ENCODE measurements at places on chromosomes 1 and 21.

- no peak for DNase-seq
Observed at GRCh38 chr1:38332649-38333310, 286.2 kb upstream of the POU3F1 start.

GRCh38 chr1:35441926-35442579 lies 115.2 kb downstream of the KIAA0319L start:
- DNase-seq = no peak

DNA sequence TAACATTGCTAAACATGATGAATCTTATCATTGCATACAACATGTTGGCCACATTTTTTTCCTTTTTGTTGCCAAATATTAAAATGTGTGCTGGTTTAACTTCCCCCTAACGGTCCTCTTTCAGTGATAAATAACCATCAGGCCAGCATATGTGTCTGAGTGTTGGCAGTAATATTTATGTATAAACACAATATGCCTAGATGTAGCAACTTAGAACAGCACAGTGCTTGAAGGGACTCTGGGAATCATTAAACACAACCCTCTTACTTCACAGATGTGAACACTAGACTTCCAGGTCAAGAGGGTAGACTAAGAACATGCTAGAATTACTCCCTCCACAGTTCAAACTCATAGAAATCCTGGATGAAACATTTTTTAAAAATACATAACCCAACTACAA lies 581.8 kb downstream of the PLPP3 start:
- no peak for DNase-seq

DNA sequence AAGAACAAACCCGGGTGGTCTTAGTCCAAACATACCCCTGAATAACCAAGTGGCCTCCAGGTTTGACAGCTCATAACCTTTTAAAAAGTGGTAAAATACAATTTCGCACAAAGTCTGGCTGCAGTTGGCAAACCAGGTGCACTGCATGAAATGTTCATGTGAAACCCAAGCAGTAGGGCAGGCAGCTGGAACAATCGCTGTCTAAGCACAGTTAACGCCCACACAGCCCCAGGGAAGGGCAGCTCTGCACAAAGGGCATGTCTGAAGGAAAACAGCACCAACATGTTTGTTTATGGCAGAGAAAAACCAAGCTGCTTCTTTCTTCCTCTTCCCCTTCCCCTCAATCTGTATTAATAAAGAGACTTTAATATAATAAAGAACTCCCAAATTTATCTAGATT lies 49.5 kb downstream of the KIAA1614 start:
- no peak for DNase-seq

GRCh38 chr21:41557884-41558283 lies 49.9 kb upstream of the TMPRSS2 start:
- DNase-seq = no peak

GRCh38 chr21:38355992-38356781 lies 99.4 kb downstream of the KCNJ15 start:
- DNase-seq = peak; percentile 65

DNA sequence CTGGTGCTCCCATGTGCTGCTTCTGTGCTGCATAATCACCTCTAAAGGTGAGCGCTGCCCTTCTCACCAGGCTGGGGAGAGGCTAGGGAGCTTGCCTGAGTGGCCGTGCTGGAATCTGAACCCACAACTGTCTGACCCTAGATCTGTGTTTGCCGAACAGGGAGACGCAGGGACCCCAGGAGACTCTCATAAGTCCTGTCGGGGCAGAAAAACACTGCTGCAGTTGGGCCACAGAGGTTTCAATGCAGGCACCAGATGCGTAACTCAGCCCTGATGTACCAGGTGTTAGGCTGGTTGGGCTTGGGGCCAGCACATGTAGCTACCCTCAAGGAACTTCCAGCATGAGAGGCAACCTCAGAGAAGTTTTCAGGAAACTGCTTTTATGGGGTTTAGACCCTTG lies 49.5 kb upstream of the DMRTB1 start:
- no peak for DNase-seq

DNA sequence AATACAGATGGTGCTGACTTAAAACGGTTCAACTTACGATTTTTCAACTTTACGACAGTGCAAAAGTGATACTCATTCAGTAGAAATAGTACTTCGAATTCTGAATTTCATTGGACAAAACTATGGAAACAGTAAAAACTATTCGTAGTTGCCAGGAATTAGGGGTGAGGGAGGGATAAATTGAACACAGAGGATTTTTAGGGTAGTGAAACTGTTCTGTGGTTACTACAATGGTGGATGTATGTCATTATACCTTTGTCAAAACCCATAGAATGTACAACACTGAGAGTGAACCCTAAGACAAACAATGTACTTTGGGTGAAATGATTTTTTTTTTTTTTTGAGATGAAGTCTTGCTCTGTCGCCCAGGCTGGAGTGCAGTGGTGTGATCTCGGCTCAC lies 7.5 kb downstream of the DDR2 start:
- no peak for DNase-seq

GRCh38 chr1:160653620-160654016 lies 6.8 kb upstream of the SLAMF1 start:
- DNase-seq = no peak

DNA sequence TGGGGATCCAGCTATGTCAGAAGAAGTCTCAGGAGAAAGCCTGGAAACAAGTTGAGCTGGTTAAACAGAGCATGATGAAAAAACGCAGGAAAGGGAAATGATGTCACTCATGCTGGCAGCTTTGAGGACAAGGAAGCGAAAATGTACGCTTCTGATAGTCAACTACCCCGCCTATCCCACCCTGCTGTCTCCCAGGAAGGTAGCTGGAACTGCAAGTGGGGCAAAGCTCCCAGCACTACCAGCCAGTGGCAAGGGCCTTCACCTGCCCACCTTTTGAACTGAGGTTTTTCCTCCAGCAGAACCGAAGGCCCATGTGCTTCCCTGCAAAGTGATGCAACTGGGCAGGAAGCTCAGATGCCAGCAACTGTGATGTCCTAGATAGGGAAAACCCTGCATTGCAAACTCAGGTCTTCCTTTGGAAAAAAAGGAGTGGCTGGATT lies 6.3 kb upstream of the IL20 start:
- no peak for DNase-seq

DNA sequence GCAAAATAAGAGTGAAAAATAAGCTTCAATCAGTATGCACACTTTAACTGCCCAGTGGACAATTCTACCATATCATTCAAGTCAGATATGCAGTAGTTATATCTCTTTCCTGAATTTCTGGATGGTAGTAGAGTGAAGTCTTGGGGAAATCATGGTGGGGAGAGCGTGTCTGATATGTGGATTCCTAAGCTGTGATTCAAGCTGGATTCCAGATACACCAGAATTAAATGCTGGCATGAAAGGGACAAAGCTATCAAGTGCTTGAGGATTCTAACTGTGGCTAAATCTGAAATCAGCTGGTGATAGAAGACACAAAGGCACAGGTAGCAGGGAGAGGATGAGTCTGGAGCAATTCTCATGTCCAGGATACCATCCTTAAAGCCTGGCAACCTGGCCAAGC lies 323.5 kb downstream of the DUSP10 start:
- DNase-seq = no peak

GRCh38 chr1:194194724-194195123 lies 1008.3 kb upstream of the B3GALT2 start:
- no peak for DNase-seq

- no peak for DNase-seq
Observed at GRCh38 chr1:79638382-79638781, 631.9 kb upstream of the ADGRL4 start.

DNA sequence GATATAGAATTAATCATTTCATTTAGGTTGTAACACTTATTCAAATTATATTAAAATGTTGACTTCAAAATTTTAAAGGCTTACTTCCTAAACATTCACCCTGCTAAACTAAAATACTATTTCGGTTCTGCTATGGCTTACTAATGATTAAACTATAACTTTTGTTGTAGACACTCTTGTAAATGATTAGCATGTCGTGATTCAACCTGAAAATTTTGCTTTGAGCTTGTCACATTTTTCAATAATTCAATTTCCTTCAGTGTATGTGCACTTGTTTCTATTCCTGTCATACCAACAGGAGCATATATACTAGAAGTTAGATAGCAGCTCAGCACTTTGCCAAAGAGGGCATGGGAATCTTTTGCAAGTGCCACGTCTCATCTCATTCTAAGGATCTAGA lies 1018.8 kb downstream of the AMY1C start:
- DNase-seq = no peak

GRCh38 chr1:240618946-240619345 lies 7.0 kb upstream of the GREM2 start:
- DNase-seq = no peak

- no peak for DNase-seq
Observed at GRCh38 chr1:202631076-202631923, 79.0 kb downstream of the SYT2 start.

GRCh38 chr1:184686540-184686939 lies 68.1 kb downstream of the EDEM3 start:
- DNase-seq = no peak

DNA sequence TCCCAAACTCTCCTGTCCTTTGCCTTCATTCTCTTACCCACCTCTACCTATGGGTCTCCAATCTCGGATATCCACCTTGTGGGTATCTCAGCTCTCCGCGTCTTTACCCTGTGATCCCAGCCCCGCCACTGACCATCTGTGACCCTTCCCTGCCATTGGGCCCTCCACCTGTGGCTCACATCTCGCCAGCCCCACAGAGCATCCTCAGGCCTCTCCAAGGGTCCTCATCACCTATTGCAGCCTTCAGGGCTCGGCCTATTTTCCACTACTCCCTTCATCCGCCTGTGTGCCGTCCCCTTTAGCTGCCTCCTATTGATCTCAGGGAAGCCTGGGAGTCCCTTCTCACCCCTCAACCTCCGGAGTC lies 11.1 kb downstream of the BCAN start:
- no peak for DNase-seq

- DNase-seq = no peak
Observed at GRCh38 chr1:116855191-116855619, 54.5 kb upstream of the PTGFRN start.

DNA sequence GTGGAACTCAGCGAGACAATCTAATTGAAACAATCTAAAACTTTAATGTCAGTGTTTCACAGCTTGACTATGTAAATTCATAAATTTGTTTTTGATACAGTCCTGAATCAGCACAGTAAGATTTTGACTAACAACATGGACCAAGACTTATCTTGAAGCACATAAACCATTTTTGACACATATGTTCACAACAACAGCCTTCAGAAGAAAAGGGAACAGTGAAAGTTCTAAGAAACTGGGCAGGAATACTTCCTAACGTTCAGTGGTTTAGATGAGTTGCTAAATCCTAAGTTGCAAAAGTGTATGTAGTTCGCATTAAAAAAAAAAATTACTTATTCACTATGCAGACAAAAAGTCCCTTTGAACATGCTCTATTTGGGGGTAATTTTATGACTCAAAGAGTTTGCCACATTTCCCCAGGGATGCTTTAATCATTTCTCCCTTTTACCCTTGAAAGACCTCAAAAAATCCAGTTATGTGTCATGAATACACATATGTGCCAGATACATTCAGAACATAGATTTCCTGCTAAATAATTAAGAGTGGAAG lies 120.2 kb downstream of the MRPL39 start:
- DNase-seq = no peak

GRCh38 chr1:180632326-180633056 lies 669 bp downstream of the XPR1 start:
- DNase-seq = no peak

GRCh38 chr1:218711884-218712674 lies 366.9 kb downstream of the TGFB2 start:
- no peak for DNase-seq

GRCh38 chr1:231983588-231984193 lies 357.1 kb downstream of the DISC1 start:
- no peak for DNase-seq

GRCh38 chr1:85375493-85375892 lies 89.5 kb downstream of the DDAH1 start:
- no peak for DNase-seq

DNA sequence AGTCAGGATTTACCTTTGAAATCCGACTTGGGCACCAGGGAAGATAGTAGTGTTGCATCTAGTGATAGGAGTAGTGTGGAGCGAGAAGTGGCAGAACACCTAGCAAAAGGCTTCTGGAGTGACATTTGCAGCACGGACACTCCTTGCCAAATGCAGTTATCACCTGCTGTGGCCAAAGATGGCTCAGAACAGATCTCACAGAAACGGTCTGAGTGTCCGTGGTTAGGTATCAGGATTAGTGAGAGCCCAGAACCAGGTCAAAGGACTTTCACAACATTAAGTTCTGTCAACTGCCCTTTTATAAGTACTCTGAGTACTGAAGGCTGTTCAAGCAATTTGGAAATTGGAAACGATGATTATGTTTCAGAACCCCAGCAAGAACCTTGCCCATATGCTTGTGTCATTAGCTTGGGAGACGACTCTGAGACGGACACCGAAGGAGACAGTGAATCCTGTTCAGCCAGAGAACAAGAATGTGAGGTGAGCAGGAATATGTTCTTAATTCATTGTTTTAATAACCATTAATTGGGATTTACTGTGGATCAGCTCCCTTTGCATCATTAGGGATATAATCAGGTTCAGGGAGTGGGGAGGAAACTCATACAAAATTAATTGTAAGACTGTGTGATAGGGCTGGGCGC lies 28.3 kb downstream of the BACH1 start:
- DNase-seq = no peak

DNA sequence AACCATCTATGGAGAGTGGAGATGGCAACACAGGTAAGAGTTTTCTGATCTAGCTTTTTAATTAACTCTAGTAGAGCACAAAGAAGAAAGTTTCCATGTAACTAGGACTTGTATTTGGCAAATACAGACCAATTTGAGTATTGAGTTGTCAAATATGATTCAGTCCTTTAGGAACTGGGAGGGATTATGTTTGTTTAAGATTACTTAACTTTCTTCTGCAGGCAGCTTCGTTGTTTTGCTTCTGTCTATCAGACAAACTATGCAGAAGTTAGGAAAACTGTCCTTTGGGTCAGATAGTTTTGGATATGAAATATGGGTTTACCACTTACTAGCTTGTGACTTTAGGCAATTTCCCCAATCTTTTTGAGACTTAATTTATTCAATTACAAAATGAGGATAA lies 111.8 kb downstream of the POU2F1 start:
- DNase-seq = no peak

DNA sequence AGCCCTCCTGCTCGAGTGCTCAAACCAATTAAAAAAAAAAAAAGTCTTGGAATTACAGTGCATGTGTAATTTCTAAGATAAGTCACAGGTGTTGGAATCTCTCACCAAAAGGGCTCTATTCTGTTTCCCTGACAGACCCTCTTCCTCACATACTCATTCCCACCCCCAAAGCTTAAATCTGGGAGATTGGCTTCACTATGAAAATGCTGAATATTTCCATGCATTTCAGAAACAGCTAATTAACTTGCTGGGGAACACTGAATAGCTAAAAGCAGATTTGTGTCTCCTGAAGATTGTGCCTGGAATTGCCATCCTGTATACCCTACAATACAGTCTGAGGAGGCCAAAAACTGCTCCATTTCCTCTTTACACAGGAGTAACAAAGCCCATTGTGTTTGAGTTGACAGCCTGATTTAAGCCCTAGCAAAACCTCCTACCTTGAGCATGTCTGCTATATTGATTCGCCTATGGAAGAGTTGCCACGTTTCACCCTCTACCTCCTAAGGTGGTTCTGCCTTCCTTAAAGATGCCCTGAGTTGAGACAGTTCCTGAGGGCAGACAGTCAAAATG lies 1.4 kb upstream of the PIK3R3 start:
- DNase-seq = no peak

- DNase-seq = peak; percentile 73
Observed at GRCh38 chr1:85200463-85201339, at the start of gene SYDE2. TSS of gene SYDE2 (minus strand) at chr1:85201016. CDS start at chr1:85200996, 20 bp downstream.
